Spinal cord (tissue), 10 donors: ENCODE measurements at places on chromosomes 7 and 10.

- DNase-seq: no peak
Measured at GRCh38 chr7:157905651-157906461, 569.1 kb downstream of the DNAJB6 start.

DNA sequence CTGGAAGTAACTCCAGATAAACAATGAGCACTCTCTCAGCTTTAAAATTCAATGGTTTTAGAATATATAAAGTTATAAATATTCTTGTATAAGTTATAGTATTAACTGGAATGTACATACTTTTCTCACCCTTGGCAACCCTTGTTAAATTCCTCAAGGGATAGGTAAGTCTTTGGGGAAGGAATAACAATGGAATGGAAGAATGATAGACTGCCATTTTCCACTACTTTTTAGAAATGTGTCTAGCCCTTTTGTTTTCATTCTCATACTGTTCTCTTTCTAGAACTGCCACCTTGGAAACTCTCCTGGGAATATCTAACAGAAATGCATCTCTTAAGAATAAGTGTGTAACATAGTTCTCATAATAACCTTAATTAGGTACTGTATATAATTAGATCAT lies 8.3 kb downstream of the KIF5B start:
- DNase-seq: no peak

DNA sequence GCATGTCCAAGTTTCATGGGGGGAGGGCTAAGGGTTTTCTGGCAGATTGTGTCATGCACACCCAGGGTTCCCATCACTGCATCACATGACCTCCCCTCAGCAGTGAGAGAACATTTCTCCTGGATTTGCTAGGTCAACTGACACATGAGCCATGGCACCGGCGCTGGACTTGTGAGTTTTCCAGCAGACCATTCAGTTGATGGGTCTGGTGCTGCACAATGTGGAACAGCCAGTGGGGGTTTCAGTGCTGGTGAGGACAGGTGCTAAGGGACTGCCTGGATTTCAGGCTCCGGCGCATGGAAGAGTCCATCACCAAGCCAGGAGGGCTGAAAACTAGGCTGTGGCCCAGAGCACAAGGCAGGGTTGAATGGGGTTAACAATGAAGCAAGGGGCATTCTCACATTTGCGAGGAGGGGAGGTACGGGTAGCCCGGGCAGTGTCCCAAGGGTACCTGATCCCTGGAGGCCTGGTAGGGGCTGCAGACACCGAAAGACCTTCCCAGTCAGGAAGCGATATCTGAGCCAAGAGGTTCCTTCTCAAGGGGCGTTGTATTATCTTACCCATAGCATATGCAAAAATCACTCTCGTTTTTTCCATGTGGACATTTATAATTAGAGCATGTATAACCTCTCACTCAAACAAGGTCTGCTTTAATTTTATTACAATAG lies 203.0 kb downstream of the TNS3 start:
- no peak for DNase-seq

DNA sequence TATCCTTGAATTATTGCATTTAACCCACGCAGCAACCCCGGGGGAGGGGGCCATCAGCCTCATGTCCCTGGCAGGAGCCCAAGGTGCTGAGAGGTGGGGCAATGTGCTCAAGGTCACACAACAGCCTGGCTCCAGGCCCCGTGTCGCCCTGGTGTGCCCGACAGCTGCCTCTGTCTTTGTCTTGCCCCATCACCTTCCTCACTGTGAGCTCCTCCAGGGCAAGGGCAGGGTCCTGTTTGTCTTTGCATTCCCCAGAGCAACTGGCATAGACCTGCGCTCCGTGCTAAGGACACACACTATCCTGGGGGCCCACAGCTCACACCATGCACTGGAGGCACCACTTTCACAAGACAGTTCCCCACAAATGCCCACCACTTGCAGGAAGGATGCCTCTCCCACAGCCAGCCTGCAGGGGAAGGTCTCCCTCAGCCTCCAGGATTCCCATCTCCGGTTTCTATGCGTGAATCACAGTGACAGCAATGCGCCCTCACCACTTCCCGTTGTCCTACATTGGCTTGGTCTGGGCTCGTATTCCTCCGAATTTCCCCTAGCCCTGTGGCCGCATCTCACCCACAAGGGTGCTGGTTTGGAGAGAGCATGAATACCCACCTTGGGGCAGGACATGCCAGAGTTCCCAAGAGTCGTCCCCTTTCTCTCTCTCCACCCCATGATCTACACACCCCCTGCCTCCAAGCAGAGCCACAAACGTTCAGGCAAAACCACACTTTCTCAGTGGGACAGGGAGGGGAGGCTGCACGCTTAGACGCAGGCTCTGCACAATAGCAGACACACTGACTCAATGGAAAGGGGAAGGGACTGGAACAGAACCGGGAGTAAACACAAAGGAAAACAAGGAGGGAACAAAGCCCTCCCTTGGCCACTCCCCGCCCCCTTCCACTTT lies 10.3 kb downstream of the ITPRIP start:
- no peak for DNase-seq

DNA sequence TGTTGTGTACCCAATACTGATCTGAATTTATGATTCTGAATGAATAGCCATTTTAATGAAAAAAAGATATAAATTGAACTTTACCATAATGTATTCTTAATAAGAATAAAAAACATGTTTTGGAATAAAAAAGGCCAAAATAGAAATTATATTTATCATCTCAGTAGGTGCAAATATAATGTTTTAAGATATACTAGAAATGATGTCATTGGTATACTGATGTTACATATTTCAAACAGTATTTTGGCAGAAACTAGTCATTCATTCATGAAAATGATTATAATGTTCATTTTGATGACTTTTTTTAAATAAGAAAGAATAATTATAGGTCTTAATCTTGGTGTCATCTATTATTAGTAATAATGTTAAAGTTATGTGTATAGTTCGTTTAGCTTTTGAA lies 9.2 kb downstream of the PCGF5 start:
- DNase-seq: no peak

DNA sequence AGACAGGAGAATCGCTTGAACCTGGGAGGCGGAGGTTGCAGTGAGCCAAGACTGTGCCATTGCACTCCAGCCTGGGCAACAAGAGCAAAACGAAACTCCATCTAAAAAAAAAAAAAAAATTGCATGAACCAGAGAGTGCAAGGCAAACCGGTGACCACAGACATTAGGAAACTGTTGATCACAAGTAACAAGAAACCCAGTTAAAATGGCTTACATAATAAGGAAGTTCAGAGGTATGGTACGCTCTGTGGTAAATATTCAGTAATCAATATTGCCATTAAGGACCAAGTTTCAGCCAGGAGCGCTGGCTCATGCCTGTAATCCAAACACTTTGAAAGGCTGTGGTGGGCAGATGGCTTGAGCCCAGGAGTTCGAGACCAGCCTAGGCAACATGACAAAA lies 9.2 kb upstream of the NT5C2 start:
- DNase-seq: no peak

GRCh38 chr7:6536262-6537260 lies 14.7 kb downstream of the GRID2IP start:
- peak; percentile 64 for DNase-seq

DNA sequence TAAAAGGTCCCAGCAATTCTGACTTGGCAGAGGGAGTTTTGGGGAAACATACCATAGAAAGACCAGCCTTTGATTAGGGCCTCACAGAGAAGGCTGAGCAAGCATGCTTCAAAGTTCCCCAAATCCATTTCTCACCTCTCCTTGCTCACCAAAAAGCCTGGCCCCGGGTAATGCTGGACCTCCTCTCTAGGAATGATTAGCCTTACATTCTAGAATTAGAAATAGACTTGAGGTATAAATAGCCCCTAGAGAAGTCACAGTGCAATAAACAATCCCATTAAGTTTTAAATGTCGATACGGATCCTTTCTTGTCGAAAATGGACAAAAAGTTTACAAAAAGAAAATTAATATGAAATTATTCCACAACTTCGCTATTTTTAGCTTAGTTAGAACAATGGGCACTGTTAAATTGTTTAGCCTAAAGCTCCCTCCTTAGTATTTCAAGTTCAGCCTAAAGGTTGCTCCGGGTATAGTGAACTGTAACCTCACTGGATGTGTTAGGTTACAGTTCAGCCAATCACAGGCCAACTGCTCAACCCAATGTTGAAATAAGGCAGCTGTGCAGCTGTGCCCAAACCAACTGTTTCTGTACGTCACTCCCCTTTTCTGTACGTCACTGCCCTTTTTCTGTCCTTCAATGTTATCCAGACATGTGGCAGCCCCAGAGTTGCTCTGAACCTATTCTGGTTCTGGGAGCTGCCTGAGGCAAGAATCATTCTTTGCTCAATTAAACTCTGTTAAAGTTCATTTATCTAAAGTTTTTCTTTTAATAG lies 7.9 kb upstream of the GSDME start:
- DNase-seq: no peak

DNA sequence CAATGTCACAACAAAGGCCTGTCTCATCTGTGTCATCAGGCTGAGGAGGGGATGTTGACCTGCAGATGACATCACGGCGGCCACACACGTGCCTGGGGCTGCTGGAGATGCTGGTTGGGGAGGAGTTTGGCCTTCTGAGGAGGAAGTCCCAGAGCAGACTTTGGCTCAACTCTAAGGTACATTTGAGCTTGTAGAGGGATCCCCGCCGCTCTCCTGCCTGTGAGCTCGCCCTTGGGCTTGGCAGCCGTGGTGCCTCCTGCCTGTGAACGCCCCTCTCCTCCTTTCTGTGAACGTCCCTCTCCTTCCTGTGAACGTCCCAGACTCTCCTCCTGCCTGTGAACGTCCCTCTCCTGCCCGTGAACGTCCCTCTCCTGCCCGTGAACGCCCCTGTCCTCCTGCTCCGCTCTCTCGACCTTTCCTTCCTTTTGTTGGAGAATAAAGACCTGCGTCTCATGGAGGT lies 176.4 kb downstream of the DNAJB6 start:
- DNase-seq: no peak

DNA sequence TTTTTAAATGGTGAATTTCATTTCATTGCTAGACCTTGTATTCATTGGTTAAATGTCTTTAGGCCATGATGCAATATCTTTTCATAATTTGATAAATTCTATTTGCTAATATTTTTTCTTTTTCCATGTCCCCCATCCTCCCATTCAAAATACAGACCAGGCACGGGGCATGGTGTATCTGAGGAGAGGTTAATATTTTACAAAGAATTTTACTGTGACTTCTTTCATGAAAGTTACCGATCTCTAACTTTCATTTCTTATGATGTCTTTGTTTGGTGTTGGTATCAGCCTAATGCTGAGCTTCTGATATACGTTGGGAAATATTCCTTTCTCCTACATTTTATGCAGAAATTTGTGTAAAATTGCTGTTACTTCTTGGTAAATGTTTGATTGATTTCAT lies 216.7 kb upstream of the IGFBP3 start:
- DNase-seq: no peak

DNA sequence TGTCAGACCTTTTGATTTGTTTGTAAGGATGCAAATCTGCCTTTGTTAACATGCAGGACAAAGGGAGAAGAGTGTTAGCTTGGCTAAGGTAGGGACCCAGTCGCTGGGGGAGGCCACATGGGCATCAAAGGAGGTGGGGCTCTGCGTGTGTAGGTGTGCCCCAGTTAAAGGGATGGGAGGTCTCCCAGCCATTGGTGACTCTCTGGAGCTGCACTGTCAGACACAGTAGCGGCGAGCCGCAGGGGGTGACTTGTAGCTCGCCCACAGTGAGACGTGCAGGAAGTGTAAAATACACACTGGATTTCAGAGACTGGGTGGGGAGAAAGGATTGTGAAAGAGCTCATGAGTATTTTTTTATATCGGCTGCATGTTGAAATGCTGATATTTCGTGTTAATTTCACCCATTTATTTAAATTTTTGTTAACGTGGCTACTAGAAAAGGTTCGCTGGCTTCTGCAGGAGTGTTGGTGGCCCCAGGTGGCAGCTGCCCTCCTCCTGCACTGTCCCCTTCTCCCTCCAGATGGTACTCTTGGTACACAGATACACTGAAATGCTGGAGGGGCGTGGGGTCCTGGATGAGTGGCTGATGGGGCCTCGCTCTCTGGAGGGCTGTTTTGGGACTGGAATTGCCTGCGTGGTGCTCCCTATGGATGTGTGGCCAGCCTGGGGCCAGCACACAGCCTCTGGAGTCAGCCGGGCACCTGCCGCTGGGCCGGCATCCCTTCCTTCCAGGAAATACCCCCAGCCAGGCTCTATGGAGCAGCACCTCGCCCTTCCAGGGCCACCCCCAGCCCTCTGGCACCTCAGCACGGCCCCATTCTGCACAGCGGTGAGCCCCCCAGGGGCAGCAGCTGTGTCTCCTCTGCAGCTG lies 59.2 kb downstream of the LHPP start:
- DNase-seq: no peak

DNA sequence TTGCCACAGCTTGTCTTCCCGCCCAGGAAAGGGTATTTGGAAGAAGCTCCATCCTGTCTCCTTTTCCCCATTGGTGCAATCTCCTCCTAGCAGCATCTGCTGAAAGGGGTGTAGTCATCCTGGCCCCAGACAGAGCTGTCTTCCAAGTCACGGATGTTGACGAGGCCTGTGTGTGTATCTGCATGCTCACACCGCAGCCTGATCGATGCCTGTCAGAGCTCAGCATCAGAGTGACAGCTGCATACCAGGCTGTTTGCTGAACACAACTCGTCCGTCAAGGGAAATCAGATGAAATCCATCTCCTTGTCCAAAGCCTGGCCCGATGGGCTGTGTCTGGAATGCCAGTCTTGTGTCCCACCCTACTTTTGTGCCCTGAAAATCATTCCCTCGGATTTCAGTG lies 21.2 kb upstream of the LRRC4 start:
- no peak for DNase-seq

GRCh38 chr7:151508991-151509390 lies 10.7 kb downstream of the RHEB start:
- no peak for DNase-seq

GRCh38 chr7:4256286-4256685 lies 425.8 kb upstream of the FOXK1 start:
- DNase-seq: no peak

GRCh38 chr10:121961456-121961855 lies 13.6 kb downstream of the NSMCE4A start:
- DNase-seq: no peak

- no peak for DNase-seq
Measured at GRCh38 chr10:75672842-75673241, 241.4 kb downstream of the LRMDA start.

- DNase-seq: peak; percentile 53
Measured at GRCh38 chr10:6920072-6921019, 340.3 kb upstream of the PRKCQ start.

DNA sequence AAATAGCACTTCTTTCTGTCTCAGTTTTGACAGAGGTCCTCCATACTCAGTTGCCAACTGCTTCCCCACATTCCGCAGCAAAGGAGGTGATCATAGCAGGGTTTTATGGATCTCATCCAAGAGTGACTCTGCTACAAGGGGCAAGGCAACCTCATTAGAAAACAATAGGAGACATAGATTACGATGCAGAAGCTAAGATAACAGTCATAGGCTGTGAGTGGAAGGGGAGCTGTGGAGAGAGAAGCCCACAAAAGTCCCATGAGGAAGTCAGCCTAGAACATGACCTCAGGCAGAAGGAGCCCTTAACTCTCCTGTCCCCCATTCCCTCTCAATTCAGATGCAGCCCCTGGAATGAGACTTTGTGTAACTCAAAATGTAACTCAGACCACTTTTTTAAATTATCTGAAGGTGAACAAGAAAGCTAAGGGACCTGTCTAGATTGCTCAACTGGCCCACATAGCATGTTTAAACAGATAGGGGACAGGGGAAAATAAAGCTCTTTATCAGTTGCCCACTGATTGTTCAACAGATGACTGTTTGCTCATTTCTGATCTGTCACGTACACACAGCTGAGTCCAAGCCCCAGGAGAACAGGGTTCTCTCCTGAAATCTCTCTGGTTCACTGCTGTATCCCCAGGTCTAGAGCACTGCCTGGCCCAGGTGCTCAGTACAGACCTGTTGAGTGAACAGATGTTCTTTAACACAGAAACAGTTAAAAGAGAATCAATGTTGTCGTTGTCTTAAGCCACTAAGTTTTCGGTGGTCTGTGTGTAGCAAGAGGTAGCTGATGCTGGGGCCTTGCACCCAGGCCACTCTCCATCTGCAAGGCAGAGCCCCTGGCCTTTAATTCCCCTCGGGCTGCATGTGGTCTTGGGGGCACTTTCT lies 1.5 kb upstream of the NCOA4 start:
- no peak for DNase-seq
